ENCODE measurements at places on chromosomes 3 and 15.

DNA sequence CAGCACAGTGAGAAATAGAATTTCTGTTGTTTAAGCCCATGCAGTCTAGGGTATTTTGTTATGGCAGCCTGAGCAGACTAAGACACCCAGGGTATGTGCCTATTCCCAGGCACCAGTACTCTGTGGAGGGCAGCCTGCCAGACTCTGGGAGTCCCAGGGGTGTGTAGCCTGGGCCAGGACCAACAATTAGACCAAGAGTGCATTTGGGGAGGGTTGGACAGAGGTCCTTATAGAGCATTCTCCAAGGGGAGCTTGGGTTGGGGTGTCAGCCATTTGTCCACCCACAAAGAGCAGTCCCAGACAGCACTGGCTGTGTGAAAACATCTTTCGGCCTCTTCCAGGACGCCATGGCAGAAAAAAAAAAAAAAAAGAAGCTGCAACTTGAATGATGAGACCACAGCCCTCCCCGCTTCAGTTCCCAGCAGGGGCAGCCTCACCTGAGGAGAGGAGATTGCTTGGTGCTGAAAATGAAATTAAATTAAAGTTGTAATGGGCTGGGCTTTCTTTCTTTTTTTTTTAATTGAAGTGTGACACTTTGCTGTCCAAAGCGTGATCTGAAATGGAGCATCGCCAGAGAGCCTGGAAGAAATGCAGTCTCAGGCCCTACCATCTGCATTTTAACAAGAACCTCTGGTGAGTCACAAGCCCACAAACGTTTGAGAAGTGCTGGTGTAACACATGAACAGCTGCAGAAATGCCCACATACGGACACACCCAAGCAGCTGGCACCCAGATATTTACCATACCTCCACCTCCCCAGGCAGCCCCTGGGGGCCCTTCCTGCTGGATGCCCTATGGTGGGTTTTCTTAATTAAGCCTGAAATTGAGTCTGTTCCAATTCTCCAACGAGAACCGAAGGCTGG is 21.3 kb upstream of the CAV3 start:
- no peak for DNase-seq

DNA sequence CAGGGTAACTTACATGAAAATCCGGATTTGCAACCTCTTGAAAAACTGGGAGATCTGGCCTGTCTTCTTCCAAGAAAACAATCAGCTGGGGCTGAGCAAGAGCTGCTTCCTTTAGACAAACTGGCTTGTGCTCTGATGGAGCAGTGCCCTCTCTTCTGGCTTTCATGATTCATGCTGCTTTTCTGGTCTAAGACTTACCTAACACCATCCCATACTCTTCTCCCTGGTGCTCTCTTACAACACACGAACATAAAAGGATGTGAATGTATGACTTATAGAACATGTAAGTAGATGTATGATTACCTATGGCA is 9.9 kb downstream of the TJP1 start:
- no peak for DNase-seq

DNA sequence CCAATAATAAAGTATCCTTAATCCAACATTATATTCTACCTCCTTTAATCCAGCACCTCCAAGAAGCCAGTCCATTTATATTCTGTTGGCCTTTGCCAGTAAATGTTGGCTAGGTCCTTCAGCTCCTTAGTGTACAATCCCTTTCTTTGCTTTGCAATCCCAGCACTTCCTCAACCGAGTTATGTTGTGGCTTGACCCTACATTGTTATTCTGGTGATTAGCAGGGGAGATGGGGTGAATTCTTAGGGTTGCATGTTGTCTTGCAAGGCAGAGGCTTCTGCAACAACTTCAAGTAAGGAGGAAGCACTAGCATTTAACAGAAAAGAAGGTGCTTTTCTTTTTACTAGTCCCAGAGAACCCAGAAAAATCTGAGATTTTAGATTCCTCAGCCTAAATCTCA is 127.2 kb downstream of the CD47 start:
- no peak for DNase-seq

- no peak for DNase-seq
Observed at GRCh38 chr3:124812291-124813265, 74.6 kb downstream of the ITGB5 start.

- DNase-seq, result no peak
Observed at GRCh38 chr3:13782501-13782900, 97.4 kb downstream of the WNT7A start.

DNA sequence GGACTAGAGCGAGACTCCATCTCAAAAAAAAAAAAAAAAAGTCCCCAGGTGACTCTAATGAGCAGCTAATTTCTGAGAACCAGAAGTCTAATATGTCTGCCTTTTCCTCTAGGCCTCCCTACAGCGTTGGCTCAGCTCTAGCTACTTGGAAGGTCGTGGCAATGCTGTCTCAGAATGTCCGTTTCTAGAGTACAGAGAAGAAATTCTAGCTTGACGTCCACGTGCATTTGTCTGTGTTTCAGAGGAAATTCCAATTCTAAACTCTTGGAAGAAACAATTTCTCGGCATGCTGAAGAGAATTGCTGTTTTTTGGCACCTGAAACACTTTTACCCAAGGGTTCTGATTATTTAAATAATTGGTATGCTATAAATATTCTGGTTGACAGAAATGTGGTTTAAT is 78.8 kb downstream of the SOX2 start:
- no peak for DNase-seq

GRCh38 chr15:76974456-76975036 is 20.4 kb upstream of the PSTPIP1 start:
- no peak for DNase-seq
